ENCODE measurements at places on chromosomes 7 and 10. TPM values are rescaled to one million over a fixed set of nuclear protein-coding genes. Genes with fewer than 3 reads are reported as not detected.

- DNase-seq = no peak
Measured at GRCh38 chr10:119131512-119132240, 27.8 kb downstream of the DENND10 start.

Gene BMPER
- 13.3 TPM for total RNA-seq

DNA sequence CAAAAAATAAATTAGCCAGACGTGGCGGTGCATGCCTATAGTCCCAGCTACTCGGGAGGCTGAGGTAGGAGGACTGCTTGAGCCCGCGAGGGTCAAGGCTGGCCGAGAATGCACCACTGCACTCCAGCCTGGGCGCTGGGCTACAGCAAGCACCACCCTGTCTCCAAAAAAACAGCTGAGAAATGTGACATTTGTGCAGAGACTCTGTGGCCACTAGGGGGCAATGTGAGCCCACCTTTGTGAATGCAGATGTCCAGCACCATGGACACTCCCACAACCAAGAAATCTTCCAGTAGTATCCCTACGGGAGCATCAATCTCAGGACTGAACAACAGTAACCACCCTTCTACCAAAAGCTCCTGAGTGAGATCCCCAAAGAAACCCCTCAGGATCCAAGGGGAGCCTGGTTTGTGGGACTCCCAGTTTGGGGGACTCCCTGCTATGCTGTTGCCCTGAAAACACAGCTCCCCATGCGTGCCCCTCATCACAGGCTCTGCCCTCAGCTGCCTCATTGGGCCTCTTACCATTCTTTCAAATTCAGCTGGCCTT lies 6.2 kb upstream of the AHCYL2 start:
- peak; percentile 52 for DNase-seq

GRCh38 chr7:466465-467191 lies 53.0 kb downstream of the PDGFA start:
- no peak for DNase-seq

DNA sequence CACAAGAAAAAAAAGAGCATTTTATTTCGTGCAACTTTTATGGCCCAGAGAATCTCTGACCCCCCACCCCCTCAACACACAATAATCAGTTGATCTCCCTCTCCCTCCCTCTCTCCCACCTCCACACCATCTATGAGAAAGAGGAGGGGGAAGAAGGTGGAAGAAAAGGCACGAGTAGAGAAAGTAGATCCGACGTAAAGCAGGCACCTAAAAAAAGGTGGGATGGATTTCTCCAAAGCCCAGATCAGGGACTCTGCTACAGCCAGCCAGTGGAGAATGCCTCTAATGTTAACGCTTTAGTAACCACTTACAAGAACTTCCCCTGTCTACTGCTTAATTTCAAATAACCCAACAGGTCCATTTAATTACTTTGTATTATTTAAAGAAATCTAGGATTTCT lies 24.4 kb downstream of the KMT2C start:
- DNase-seq = no peak

- no peak for DNase-seq
Measured at GRCh38 chr7:123727071-123727837, 21.5 kb downstream of the WASL start.

DNA sequence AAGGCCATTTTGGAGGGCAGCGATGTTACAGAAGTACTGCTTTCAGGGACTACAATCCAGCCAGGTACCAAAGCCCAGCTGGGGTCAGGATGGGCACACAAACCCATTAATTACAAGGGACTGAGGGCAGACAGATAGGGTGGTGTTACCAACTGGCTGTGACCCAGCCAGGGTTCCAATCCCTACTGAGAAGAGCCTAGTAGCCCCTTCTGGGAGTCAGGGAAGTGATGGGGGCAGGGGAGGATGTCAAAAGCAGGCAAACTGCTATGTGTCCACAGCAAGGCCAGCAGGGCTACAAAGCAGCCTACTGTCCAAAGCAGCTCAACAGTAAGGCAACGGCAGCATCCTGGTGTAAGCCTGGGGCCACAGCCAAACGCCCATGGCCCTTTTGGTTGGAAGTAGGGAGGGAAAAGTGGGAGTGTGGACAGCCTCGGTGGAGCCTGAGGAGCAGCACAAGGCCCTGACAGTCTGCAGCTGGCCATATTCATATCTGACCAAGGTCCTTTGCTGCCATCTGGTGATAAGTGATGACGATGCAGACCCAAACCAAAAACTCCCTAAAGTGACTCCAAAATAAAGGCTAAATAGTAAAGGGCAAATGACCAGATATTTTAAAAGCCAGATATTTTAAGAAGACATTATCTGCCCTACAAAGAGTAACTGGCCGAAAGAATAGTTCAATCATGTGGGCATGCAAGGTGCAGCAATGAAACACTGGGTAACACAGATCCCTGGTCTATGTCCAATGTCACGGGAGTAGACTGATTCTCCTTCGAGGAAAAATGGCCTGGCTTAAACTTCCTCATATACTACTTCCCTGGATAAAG lies 56.9 kb downstream of the XPNPEP1 start:
- DNase-seq = no peak

GRCh38 chr7:144038887-144039286 lies 9.9 kb upstream of the OR2A5 start:
- DNase-seq = no peak

- no peak for DNase-seq
Measured at GRCh38 chr10:42836771-42837468, 54.3 kb downstream of the BMS1 start.

DNA sequence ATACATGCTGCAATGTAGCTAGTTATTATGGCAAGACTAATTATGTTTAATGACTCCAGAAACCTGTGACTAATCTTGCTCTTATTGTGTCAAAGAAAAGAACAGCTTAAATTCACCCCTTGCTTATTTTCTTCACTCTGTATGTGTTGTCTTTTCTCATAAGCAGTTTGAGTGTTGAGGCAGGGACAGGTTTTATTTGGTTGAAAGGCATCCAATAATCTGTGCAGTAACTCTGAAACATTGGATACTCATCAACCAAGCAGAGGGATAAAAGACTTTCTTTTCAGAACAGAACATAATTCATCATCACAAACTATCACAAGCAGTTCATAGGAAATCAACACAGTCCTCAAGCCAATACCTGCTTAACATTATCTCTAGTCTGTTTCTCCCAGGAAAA lies 797.6 kb upstream of the MBL2 start:
- no peak for DNase-seq

Gene PPP1R3A
- 14.4 TPM for total RNA-seq

GRCh38 chr10:127649642-127650041 lies 87.3 kb upstream of the FOXI2 start:
- DNase-seq = no peak

- DNase-seq = no peak
Measured at GRCh38 chr10:117545141-117546019, 2.8 kb downstream of the EMX2 start.

Gene CNPY1
- 0.10 TPM for total RNA-seq

- no peak for DNase-seq
Measured at GRCh38 chr10:93875032-93875358, 18.8 kb upstream of the SLC35G1 start.

- no peak for DNase-seq
Measured at GRCh38 chr7:17495655-17496394, 197.4 kb downstream of the AHR start.

Gene SPDYE6
- total RNA-seq = not detected

DNA sequence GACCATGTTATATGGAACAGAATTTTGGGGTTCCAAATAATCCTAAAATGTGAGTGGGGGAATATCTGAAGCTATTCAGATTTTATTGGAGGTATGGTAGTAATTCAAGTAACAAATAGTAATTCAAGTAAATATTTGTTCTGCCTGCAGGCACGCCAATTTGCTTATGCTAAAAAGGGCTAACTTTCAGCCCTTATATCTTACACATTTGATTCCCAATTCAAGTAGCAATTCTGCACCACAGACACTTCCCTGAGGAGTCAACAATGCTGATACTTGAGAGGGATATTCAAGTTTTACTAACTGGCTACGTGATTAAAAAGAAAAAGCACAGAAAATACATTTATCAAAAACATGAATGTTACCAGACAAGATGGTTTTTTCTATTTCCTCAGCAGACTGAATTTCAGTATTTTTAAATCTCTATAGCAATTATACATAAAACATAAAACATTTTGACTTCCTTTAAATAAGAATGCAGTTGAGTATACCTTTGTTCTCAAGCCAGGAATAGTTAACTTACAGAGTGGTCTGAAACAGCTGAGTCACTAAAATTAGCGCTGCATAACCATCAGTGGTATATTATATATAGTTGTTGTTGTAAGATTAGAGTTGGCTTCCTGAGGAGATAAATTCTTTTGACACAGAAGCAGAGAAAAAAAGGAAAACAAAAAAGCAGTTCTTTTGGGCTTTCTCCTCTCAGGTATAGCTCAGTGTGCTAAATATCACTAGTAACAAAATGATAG lies 33.9 kb downstream of the MTPN start:
- DNase-seq = no peak

Gene CDHR3
- total RNA-seq = 7.9 TPM

Gene CPEB3
- total RNA-seq = 2.6 TPM

DNA sequence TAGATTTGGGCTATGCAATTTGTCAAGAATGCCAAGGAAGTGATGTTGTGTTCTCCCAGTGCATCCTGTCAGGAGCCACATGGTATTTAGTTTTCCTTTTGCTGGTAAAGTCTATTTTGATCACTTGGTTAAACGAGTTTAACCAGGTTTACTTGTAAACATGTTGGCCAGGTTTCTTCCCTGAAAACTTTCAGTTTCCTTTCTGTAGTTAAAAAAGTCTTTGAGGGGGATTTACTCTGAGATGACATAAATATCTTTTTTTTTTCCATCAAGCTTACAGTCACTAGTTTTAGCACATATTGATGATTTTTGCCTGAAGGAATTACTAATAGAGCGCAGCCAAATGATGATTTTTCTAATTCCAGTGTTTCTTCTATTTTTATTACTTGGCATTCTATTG lies 320.5 kb downstream of the PHF14 start:
- DNase-seq = no peak

DNA sequence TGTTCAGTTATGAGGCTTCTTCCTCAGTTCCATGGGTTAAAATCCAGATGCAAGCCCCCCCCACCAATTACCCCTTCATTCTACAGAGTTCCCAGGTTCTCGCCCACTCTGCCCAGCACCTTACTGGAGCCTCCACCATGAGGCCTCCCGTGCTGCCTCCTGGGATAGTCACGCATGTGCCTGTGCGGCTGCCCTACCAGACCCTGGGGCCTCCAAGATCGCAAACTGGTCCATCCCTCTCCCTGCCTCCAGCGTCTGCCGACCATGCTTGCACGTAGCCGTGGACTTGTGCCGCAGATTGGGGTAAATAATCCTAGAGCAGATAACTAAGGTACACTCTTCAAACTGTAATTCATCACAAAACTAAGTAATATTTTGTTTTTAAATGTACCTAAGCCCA lies 611.2 kb downstream of the PTPRN2 start:
- no peak for DNase-seq

Gene GIMAP1
- 1.3 TPM for total RNA-seq

DNA sequence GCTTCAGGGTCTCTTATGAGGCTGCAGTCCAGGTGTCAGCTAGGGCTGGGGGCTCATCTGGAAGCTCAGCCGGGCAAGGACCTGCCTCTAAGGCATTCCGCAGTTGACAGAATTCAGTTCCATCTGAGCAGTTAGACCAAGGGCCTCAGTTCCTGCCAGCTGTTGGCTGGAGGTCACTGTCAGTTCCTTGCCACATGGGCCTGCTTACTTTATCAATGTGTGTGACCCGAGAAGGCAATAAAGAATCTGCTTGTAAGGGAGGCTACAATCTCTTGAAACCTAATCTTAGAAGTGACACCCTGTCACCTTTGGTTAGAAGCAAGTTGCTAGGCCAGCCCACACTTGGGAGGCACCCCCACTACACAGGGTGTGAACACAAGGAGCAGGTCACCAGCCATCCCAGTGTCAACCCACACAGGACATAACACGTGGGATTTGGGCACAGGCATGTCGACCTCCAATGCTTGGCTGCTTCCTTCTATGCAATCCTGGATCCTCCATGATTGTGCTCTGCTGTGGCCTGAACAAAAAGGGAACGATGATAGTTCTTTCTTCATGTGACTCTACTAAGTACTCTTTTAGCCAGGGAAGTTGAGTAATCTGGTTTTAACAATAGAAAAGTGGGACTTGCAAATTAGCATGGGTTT lies 41.8 kb downstream of the MTURN start:
- no peak for DNase-seq

GRCh38 chr10:112208292-112208691 lies 24.7 kb upstream of the GPAM start:
- DNase-seq = peak; percentile 84

- no peak for DNase-seq
Measured at GRCh38 chr10:25651534-25651933, 282.5 kb upstream of the MYO3A start.

- DNase-seq = no peak
Measured at GRCh38 chr7:109915670-109916069, 1175.3 kb upstream of the LRRN3 start.

DNA sequence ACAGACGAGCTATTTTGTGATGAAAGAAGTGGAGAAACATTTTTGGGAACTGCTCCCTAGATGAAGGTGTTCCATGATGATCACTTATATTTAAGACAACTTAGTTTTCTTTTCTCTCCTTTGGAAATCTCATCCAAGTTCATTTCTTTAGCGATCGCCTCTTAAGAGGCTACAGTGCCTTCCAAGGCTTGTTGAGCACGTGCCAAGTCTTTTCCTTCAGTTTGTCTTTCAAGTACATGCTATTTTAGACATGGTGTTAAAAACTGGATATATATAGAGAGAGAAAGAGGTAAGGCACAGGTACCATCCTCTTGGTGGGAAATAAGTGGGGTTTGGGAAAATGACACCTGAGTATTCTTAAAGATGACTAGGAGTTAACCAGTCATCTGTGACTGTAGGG lies 2.7 kb downstream of the ADK start:
- DNase-seq = no peak

GRCh38 chr10:1130226-1130625 lies 74.0 kb downstream of the WDR37 start:
- DNase-seq = no peak

GRCh38 chr7:116329686-116330503 lies 119.6 kb downstream of the TES start:
- DNase-seq = peak; percentile 57

- no peak for DNase-seq
Measured at GRCh38 chr10:58570979-58571378, 58.3 kb downstream of the BICC1 start.

DNA sequence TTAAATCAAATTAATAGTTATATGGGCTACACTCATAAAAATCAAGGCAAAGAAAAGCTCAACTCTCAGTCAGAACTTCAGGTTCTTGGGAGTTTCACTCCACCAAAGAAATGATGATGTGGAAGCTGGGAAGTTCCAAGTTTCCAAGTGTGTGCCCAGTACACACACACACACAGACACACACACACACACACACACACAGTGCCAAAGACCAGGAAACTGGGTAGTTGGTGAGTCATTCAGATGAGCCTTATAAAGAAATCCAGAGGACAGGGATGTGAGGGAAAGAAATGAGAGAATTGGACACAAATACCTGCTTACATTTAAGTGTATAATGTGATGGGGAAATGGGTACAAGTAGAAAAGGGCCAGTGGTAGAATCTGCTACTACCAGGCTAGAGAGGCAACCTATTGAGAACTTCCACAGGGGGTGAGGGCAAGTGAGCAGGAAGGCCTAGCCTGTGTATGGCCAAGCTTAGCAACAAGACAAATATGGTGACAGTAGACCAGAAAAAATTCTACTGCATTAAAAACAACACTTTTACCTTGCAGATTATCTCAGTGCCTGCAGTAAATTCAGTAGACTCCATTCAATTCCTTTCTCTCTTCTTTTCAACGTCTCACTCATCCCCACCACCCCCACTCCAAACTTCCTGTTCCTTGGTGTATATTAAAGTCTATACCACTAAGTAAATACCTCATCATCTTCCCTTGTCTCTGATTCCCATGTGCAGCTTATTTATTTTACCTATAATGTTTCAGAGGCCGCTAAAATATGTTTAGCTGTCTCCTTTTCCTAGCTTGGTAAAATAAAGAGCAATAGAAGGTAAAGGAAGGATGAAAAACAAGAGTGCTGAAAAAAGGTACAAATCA lies 95.0 kb downstream of the CABCOCO1 start:
- no peak for DNase-seq

Measured in skin of body (tissue), 3 donors.